ENCODE measurements at places on chromosomes 16 and 17.

DNA sequence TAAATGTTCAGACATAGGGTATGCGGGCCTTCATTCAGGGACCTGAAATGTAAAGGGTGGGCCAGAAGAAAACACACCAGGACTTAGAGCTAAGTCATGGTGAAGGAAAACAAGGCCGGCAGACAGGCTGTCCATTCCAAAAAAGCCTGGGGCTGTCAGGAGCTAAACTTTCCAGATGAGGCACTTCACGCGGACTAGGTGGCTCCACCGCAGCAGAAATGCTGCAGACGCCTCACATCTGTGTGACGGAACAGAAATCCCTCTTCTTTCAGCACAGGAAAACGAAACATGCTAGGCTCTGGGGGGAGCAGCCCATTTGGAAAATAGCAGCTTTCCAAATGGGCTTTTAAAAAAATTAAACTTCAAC is 88.7 kb downstream of the HS3ST3A1 start:
- DNase-seq = no peak

GRCh38 chr16:47037396-47037745 is 63.9 kb upstream of the DNAJA2 start:
- DNase-seq = no peak

GRCh38 chr16:11946433-11946832 is 4.6 kb upstream of the NPIPB2 start:
- DNase-seq = no peak

DNA sequence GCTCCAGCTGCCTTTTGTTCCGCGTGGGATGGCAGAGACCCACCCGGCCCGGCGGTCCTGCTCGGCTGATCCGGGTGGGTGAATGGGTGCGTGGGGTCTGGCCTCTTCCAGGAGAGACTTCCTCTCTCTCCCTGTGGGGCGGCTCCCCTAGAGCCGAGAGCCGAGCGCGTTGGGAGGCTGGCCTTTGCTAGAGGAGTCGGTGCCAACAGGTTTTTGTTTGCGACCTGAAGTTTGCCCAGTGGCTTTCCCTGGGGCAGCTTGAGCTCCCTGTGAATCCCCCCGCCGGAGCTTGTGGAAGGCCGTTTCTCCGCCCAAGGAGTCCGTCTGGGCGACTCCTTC is 970 bp downstream of the EPN2 start:
- no peak for DNase-seq

GRCh38 chr16:65176603-65177002 is 54.7 kb upstream of the CDH11 start:
- DNase-seq = no peak

GRCh38 chr16:5444189-5444588 is 346.6 kb upstream of the EEF2KMT start:
- no peak for DNase-seq

- DNase-seq = no peak
These were observed 850 bp upstream of the PNMT start for GRCh38 chr17:39667262-39667944.

- DNase-seq = no peak
These were observed 390.1 kb downstream of the ZFHX3 start for GRCh38 chr16:72657791-72658190.

DNA sequence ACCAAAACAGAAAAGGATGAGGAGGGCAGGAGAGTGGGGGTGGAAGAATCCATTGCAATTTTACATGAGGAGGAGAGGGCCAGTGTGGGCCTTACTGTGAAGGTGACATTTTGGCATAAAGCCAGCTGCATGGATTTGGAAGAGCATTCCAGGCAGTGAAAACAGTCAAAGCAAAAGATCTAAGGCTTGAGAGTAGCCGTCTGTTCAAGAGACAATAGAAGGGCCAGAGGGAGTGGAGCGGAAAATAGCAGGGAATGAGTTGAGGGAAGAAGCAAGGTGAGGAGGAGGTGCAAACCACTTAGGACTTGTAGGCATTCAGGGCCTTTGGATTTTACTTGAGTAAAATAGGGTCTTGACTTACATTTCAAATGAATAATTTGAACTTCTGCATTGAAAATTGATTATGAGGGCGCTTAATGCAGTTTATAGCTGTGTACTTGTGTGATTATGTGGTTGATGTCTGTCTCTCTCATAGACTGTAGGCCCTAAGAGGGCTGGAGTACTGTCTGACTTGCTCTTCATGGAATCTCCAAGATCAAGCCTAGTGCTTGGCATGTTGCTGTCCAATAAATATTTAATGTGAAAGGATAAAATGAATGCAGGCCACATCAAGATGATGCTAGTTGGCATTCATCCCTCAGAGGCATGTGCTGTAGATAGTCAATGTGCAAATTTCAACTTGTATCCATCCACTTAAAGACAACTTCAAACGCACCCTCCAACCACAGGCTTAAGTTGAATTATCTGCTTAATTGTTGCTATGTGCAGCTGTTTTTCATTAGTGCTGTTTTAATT is 772.1 kb upstream of the RBFOX1 start:
- no peak for DNase-seq

DNA sequence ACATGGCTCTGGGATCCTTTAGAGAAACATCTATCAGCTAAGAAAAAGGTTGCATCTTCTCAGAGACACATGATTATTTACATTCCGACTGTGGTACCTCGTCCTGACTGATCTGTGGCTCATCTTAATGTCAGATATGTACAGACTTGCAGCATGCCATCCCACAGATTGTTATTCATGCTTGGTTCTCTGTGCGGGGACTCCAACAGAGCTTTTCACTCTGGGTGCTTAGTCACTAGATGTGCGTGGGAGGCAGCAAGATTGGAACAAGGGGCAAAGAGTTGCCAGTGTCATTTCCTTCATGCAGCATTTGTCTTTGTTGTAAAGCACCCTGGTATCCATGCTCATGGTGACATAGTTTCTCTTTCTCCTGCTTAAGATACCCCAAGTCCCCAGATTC is 179.1 kb upstream of the CACNG5 start:
- DNase-seq = no peak

- no peak for DNase-seq
These were observed 13.4 kb downstream of the ITGAL start for GRCh38 chr16:30485818-30486436.

- DNase-seq = no peak
These were observed 53.5 kb downstream of the STX8 start for GRCh38 chr17:9522074-9522473.

DNA sequence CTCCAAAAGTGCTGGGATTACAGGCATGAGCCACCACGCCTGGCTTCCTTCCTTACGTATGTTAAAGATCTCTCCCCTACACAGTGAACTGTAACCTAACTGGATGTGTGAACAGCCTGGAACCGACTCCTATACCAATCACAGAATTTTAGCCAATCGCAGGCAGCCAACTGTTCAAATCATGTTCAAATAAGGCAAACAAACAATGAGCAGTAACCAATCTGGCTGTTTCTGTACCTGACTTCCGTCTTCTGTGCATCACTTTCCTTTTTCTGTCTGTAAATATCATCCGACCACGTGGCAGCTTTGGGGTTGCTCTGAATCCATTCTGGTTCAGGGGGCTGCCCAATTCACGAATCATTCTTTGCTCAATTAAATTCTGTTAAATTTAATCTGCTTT is 27.5 kb downstream of the TEKT5 start:
- no peak for DNase-seq

DNA sequence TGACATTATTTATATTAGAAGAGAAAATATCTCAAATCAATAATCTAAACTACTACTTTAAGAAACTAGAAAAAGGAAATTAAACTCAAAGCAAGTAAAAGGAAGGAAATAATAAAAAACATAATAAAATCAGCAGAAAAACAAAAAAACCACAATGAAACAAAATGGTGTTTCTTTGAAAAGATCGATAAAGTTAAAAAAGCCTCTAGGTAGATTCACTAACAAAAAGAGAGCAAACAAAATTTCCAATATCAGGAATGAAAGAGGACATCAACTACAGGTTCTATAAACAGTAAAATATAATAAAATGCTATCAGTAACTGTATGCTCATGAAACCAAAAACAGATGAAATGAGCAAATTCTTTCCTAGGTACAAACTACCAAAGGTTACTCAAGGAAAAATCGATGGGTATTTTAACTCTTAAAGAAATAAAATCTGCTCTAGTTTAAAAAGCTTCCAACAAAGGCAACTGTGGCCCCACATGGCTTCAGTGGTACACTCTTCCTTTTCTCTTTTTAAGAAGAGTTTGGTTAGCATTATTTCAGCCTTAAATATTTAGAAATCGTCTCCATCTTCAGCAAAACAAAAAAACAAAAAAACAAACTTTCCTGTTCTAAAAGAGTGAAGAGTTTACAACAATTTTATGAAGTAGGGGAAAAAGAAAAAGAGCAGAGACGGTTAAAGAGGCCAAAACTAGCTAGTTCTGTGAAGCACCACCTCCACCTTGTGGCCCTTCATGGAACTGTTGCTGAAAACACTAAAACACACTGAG is 102.2 kb downstream of the TRIM37 start:
- no peak for DNase-seq

DNA sequence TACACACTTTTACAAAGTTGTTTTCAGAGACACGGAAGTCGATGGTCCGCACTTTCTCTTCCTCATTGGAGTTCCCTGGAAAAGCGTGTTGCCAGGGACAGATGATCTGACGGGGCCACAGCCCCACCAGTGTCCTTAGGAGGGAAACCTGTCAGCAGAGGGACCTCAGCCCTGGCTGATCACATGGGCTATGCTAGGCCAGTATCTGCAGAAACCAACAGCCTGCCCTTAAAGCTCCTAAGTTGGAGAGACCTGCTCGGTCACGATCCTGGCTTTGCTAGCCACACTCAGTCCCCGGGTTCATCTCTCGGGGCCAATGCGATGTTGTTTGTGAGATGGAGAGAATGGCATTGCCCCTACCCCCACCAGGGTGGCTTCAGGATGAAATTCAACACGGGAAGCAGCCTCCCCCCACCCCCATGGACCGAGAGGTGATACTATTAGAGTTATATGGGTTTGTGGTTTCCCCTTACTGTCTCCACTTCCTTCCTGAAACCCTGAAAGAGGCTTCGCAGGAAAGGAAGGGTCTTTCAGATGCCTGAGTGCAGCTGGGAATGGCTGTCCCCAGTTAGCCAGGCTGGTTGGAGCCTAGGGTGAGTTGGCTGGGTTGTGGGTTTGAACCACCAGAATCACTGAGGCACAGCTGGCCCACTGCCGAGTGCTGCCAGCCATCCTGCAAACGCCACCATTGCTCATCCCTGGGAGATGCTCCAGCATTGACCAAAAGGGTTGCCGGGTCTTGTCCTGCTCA is 16.6 kb downstream of the RMI2 start:
- no peak for DNase-seq

GRCh38 chr16:1082952-1083675 is 10.6 kb downstream of the SSTR5 start:
- no peak for DNase-seq

DNA sequence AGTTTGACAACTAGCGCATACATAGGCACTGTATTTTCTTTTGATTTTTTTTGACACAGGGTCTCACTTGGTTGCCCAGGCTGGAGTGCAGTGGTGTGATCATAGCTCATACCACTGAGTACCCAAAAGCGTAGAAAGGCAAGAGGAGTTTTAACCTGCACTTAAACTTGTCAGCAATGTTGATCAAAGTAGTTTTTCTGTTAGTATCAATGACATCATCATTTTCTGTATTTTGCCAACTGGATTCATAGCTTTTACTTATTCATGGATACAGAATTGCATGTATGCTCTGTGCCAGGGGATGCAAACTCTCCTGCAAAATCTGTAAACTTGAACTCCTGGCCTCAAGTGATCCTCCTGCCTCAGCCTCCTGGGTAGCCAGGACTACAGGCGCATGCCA is 55.9 kb upstream of the ATP2A3 start:
- DNase-seq = no peak

- peak; percentile 63 for DNase-seq
These were observed 46.9 kb downstream of the IRX6 start for GRCh38 chr16:55370762-55371482.

DNA sequence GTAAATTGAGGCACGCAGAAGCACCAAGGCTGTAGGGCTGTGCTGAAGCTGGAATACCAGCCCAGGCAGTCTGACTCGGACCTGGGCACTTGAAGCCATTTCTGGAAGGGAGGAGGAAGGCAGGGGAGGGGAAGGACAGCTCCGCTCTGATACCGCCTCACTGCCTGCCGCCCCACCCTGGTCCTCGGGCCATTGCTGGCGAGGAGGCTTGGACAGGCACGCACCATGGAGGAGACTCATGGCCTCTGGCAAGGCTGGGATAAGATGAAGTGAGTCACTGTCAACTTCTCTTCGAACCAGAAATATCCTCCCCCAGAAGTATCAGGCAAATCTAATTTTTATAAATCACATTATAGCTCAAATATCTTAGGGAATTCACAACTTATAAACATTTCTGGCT is 81.3 kb downstream of the SDK2 start:
- DNase-seq = no peak

DNA sequence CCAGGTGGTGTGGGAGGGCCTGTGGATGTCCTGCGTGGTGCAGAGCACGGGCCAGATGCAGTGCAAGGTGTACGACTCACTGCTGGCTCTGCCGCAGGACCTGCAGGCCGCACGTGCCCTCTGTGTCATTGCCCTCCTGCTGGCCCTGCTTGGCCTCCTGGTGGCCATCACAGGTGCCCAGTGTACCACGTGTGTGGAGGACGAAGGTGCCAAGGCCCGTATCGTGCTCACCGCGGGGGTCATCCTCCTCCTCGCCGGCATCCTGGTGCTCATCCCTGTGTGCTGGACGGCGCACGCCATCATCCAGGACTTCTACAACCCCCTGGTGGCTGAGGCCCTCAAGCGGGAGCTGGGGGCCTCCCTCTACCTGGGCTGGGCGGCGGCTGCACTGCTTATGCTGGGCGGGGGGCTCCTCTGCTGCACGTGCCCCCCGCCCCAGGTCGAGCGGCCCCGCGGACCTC is 798 bp downstream of the CLDN9 start:
- DNase-seq = no peak

- no peak for DNase-seq
These were observed 74.7 kb downstream of the YPEL2 start for GRCh38 chr17:59405944-59406705.

GRCh38 chr16:11094075-11094856 is 149.9 kb downstream of the CLEC16A start:
- no peak for DNase-seq

DNA sequence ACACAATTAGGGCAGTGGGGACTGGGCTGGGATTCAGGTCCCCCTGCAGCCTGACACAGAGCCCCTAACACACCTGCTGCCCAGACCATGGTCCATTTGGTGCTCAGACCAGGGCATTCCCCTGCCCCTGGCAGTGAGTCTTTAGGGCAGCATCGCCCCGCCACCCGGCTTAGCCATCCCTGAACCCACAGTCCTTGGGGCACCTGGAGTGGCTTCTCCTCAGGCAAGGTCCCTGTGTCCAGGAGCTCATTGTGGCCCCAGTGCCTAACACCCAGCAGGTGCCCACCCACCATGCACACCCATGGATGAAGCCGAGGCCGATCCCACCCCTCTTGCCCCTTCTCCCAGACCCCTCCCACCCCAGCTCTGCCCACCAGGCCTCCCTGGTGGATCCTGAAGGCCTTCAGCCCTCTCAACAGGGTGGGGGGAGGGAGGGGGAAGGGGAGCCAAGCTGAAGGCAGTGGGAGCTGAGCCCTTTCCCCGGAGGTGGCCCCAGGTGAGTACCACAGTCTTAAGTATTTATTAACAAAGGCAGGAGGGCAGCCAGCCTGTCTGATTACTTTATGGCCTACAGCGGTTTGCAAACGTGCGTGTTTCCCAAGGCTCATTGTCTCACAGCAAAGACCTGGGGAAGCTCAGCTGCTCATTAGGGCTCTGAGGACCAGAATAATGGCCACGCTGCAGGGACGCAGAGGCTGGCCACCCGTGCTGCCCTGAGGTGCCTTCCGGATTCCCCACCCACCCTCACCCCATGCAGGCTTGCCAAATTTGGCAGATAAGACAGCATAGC is 38.5 kb downstream of the RBFOX3 start:
- DNase-seq = no peak

Data from hypothalamus (tissue), 51 donors.